MV-4-11 (cell line): ENCODE measurements at places on chromosomes 12 and 14.

GRCh38 chr12:120358412-120359100 is 10.4 kb downstream of the MSI1 start:
- no peak for DNase-seq

- no peak for DNase-seq
These were observed 5.8 kb downstream of the KMT5A start for GRCh38 chr12:123389560-123390351.

DNA sequence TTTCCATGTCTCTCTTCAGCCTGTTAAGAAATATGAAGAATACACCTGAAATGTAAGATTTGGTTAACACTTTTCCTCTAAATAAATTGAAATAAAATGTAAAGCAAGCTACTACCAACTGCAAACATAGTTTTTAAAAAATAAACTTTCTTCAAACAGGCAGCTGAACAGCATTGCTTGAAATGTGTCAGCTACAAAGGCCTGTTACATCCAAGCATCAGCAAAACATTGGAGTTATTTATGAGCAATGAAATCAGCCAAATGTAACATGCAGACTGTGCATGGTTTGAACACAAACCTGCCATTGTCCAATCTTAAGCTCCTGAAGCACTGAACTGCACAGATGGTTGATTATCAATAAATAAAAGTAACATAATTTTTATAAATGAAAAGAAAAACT is 291.3 kb downstream of the ACSS3 start:
- DNase-seq: no peak

GRCh38 chr14:69711065-69711464 is 55.9 kb upstream of the SRSF5 start:
- no peak for DNase-seq

- no peak for DNase-seq
These were observed 26.6 kb upstream of the KCNC2 start for GRCh38 chr12:75236206-75236605.

- no peak for DNase-seq
These were observed 827.9 kb downstream of the FLRT2 start for GRCh38 chr14:86357876-86358275.

- DNase-seq: peak; percentile 76
These were observed 1.9 kb upstream of the SCFD1 start for GRCh38 chr14:30620178-30620577.

- DNase-seq: no peak
These were observed 115.8 kb upstream of the CCDC198 start for GRCh38 chr14:57609192-57610075.

GRCh38 chr14:90658541-90658967 is 157.7 kb downstream of the TTC7B start:
- DNase-seq: peak; percentile 87

GRCh38 chr12:121649819-121650353 is 19.6 kb downstream of the MORN3 start:
- DNase-seq: peak; percentile 98
